ENCODE measurements at places on chromosomes 16 and 17. TPM values are rescaled to one million over a fixed set of nuclear protein-coding genes. Genes with fewer than 3 reads are reported as not detected.
A peak's percentile ranks its signal among the peaks of the same experiment; 100 is the strongest.

SYCE1L gene
- 0.09 TPM for total RNA-seq

- no peak for DNase-seq
Observed at GRCh38 chr17:53426505-53426904, 396.2 kb upstream of the KIF2B start.

DNA sequence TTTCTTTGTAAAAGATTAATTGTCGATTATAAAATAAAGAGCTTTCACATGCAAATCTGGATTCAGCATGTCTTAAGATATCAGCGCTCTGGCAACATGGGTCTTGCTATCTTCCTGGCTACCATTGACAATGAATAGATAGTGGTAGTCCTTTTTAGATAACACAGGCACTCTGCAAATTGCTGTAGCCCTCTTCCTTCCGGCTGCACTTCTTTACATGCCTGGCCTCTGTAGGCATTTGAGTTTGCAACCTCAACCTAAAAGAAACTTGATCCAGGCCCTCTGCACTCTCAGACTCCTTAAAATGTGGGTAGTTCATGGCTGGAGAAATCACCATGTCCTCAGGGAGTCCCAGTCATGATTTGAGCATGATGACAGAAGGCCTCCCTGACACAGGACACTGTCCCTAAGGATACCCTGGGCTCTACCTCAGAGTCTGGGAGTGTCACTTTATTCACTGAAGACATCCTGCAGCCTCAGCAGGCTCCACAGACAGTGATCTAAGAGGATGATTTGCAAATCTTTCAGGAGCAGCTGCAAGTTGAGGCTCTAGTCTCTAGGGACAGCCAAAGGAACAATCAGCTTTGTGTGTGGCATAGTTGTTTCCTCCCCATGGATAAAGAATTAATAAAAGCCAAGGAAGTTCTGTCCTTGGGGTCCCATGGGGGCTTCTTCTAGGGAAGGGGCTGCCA is 529.4 kb downstream of the RBFOX1 start:
- no peak for DNase-seq

DNA sequence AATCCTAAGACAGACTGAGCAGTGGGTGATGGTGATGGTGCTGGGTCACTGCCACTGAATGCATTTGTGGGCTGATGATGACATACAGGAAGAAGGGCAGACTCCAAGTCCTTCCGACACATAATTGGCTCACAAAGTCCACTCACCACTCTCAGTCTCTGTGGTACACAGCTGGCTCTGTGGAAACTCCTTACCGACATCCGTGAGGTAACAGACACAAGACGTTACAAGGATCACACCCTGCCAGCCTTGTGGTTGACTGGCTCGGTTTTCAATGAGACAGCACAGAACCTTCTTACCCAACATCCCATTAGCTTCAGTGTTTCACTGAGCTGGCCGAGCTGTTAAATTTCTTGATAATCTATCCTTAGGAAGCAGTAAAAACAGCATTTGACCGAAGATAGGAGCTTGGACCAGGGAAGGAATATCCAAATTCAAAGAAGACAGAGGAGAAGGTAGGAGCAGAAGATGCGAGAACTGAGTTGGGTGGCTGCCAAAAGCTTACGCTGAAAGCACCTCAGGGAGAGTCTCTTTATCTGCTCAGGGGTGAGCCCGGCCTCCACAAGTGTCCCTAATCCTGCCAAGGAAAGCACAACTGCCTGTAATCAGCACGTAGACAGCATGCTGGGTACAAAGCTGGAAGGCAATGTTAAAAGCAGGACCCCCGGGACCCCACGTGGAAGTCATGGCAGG is 5.5 kb upstream of the MXRA7 start:
- DNase-seq: peak; percentile 100

DNA sequence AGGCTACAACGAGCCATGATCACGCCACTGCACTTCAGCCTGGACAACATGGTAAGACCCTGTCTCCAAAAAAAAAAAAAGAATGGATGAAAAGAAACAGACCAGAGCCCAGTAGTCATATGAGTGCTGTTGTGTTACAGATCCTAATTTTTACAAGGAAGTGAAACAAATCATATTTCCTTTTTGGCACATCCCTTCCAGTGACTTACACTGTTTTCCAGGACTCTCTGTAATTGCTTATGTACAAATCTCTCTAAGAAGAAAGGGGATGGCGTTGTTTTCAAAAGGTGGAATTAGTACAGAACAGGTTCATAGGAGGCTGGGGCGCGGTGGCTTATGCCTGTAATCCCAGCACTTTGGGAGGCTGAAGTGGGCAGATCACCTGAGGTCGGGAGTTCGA is 19.8 kb upstream of the ZNF594 start:
- no peak for DNase-seq

- DNase-seq: no peak
Observed at GRCh38 chr16:21598206-21598605, 1.2 kb upstream of the METTL9 start.

- peak; percentile 57 for DNase-seq
Observed at GRCh38 chr16:54936201-54936978, 5.7 kb downstream of the IRX5 start.

DNA sequence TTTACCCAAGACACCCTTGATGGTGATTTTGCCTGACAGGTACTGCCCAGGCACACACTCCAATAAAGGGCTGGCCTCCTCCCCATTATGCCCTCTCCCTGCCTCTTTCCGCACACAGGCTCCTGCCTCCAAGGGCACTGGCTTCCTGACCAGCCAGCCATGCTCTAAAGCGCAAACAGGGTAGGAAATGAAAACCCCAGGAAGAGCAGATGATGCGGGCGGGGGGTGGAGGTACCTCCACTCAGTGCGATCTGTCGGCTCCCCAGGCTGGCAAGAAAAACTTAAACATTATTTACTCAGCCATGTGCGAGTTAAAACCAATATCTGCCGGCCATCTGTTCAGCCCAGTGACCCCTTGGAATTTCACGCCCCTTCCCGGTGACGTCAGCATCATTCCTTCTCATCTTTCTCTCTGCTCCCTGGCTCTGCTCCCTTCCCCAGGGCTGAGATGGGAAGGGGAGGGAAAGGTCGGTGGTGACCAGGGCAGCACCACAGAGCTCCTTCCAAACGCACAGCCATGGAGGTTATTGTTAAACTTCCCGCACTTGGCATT is 262.5 kb downstream of the CBLN1 start:
- peak; percentile 26 for DNase-seq

HSD3B7 gene
- total RNA-seq: 60.9 TPM

GRCh38 chr16:12675852-12676251 is 127.8 kb downstream of the CPPED1 start:
- DNase-seq: peak; percentile 48

DNA sequence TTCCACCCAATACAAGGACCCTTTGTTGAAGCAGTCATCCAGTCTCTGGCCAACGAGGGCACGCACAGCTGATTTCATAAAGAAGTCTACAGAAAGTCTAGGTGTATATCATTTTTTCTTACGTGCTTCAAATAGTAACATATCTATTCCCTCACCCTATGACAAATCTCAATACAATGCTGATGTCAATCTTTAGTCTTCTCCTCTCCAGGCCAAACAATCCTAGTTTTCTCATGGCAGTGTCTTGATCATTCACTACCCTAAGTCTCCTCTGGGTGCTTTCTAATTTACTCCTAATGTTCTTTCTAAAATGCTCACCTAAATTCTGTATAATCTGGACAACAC is 92.6 kb downstream of the CACNG1 start:
- no peak for DNase-seq

SDR42E2 gene
- total RNA-seq: not detected

SULT1A2 gene
- total RNA-seq: not detected

DNA sequence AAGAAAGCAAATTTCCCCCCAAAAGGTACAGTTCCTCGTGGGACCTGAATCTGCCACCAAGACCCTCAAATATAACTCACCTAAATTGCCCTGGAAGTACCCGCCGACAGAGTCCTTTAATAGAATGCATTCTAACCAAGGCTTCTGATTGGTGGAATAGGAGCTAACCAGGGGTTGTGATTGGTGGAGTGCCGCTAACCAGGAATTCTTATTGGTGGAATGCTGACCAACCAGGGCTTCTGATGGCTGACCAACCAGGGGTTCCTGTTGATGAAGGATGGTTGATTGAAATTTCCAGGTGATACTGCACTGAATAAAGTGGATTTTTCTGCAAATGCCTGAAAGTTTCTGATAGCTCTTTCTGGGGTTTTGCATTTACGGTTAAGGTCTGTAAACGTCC is 6.5 kb downstream of the TFAP4 start:
- DNase-seq: no peak

DNA sequence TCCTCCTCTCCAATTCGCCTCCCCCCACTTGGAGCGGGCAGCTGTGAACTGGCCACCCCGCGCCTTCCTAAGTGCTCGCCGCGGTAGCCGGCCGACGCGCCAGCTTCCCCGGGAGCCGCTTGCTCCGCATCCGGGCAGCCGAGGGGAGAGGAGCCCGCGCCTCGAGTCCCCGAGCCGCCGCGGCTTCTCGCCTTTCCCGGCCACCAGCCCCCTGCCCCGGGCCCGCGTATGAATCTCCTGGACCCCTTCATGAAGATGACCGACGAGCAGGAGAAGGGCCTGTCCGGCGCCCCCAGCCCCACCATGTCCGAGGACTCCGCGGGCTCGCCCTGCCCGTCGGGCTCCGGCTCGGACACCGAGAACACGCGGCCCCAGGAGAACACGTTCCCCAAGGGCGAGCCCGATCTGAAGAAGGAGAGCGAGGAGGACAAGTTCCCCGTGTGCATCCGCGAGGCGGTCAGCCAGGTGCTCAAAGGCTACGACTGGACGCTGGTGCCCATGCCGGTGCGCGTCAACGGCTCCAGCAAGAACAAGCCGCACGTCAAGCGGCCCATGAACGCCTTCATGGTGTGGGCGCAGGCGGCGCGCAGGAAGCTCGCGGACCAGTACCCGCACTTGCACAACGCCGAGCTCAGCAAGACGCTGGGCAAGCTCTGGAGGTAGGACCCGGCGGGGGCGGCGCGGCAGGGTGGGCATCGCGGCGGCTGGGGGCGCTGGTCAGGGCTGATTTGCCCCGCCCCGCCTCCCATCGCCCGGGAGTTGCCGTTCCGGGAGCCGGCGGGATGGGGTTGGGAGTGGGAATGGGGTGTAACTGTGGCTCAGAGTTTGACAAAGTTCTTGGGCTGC is 567 bp downstream of the SOX9 start:
- peak; percentile 32 for DNase-seq

TP53TG3 gene
- total RNA-seq: not detected

- no peak for DNase-seq
Observed at GRCh38 chr16:73040136-73040535, 7.8 kb downstream of the ZFHX3 start.

RAPGEFL1 gene
- 3.8 TPM for total RNA-seq

RAB11FIP4 gene
- total RNA-seq: 0.74 TPM

Measured in fibroblast of the aortic adventitia (primary cell).